ENCODE measurements at places on chromosomes 5 and 9.
A peak's percentile ranks its signal among the peaks of the same experiment; 100 is the strongest.

GRCh38 chr5:159097784-159098602 lies 1.7 kb downstream of the EBF1 start:
- peak; percentile 71 for DNase-seq

DNA sequence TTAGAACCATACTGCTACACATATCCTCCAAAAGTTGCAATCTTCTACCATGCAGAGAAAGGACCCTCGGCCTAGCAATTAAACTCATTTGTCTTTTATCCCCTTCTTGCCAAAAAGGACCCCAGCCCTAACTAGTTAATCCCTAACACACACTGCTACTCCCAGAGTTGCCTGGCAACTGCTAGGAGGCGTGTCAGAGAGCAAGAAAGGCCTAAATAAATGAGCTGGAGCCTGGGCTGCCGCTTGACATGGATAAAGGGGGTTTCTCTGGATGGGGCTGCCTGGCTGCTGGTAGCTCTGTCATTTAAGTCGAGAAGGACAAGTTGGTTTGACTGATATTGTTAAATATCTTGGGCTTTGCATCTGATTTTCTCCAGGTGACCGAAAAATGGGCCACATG lies 194.8 kb downstream of the CRB2 start:
- peak; percentile 17 for DNase-seq

- DNase-seq = no peak
Observed at GRCh38 chr5:176680226-176680563, 32.9 kb downstream of the TSPAN17 start.

DNA sequence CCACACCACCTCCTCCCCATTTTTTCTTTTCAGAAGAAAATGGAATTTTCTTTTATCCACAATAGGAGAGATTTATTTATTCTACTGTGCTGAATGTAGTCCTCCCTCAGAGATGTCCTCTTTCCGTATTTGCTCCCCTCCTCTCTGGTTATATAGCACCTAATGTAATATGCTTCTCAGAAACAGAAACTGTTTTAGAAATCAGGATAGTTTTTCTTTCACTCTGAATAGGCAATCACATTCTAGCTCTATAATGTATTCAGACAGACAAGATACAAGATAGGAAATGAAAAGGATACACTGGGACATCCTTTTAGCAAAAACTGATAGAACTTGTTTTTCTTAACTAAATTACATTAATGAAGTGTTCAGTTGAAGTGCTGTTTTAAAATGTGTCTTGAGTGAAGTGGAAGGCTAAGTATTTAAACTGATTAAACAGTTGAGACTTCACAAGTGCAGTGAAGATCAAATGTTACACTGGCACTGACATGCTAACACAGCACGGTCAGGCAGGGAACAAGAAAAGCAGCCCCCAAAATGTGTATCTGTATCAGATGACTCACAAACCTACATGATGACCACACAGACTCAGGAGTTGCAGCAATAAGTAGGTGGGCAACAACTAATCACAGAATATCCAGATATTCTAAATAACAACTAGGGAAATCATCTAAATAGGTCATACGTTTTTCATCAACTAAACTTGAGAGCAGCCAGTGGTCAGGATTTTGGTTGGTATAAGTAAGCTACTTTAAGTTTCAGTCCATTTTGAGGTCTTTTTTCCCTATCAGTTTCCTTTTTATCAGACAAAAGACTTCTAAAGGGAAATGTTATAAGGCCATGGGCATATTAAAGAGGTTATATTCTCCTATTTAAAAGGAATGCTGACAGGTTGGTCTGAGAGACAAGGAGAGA lies 260.4 kb downstream of the MLLT3 start:
- DNase-seq = no peak

DNA sequence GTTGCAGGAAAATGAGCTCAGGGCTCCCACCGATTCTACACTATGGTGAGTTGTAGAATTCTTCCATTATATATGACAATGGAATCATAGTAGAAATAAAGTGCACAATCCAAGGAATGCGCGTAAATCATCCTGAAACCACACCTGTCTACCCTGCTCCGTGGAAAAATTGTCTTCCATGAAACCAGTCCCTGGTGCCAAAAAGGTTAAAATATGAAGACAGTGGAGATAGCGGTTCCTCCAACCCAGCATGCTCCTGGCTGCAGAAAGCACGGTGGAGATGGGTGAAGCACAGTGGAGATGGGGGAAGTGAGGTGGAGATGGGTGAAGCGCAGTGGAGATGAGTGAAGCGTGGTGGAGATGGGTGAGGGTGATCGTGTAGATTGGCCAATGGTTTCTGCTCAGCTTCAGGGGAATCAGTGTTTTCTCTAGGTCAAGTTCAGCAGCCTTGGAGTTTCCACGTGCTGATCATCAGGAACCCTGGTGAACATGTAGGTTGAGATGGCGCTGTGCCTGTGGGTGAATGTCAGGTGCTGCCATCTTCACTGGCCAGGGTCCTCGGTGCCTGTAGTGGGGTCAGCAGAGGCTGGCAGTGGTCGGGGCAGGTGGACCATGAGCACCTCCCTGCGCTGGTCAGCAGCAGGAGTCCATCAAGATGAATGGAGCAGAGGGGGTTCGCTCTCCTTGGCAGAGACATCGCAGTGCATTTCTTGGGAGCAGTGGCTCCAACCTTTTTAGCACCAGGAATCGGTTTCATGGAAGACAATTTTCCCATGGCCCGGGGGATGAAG lies 20.3 kb downstream of the PAEP start:
- no peak for DNase-seq

GRCh38 chr5:82341325-82341724 lies 63.2 kb upstream of the RPS23 start:
- DNase-seq = no peak

GRCh38 chr5:56155992-56156584 lies 77.0 kb downstream of the ANKRD55 start:
- DNase-seq = peak; percentile 71

- peak; percentile 91 for DNase-seq
Observed at GRCh38 chr5:140710899-140711552, 10.8 kb downstream of the ZMAT2 start.

DNA sequence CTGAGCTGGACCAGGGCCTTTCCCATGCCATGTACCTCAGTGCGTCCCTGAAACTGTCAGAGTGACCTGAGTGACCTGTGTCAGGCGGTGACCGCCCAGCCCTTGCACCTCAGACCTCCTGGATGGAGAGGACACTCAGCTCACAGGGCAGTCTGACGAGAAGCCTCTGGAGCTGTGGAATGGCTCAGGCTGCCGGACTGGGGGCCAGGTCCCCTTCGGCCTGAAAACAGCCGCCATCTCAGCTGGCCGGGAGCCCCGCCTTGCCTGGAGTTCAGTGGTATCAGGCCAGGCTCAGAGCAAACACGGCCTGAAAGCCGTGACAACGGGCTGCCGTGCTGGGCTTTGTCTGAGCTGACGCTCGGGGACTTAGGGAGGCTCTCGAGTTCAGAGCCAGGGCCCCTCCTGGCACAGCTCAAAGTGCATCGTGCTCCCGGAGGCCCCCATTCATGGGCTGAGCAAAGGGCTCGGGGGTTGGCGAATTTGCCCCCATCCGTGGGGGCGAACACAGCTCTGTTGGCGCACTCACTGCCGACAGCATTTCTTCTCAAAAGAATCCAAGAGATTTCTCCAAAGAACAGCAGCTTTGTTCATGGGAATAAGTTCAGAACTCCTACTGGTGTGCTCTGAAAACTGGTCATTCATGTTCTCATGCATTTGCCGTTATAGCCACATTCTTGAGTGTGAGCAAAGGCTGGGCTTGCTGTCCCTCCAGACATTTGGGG lies 8.4 kb upstream of the SLC9A3 start:
- DNase-seq = no peak

- DNase-seq = no peak
Observed at GRCh38 chr5:31131381-31131891, 62.0 kb upstream of the CDH6 start.

- no peak for DNase-seq
Observed at GRCh38 chr5:126924331-126925033, 105.9 kb downstream of the MARCHF3 start.

DNA sequence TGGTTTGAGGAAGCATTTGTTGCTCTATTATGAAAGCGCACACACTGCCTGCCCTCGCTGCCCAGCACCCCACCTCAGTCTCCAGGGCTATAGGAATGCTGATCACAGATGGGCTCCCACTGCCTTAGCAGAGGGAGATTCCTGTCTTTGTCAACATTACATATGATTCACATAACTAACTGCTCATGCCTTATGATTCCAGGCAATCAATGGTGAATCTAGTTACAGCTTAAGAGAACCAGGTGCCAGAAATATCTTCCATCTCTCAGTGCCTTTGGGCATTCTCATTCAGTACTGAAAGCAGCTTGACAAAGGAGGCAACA lies 458.9 kb upstream of the C9orf72 start:
- no peak for DNase-seq

GRCh38 chr5:78526049-78526525 lies 122.5 kb downstream of the LHFPL2 start:
- DNase-seq = no peak

Data from muscle of leg (tissue), 16 donors.